ENCODE measurements at places on chromosomes 6 and 20.

GRCh38 chr20:55964790-55965189 is 40.5 kb downstream of the CBLN4 start:
- no peaks in the 10 kb centered on the region for H3K4me1 ChIP-seq
- no peaks in the 10 kb centered on the region for H3K36me3 ChIP-seq
- no peaks in the 10 kb centered on the region for H3K27me3 ChIP-seq
- no peak for DNase-seq

DNA sequence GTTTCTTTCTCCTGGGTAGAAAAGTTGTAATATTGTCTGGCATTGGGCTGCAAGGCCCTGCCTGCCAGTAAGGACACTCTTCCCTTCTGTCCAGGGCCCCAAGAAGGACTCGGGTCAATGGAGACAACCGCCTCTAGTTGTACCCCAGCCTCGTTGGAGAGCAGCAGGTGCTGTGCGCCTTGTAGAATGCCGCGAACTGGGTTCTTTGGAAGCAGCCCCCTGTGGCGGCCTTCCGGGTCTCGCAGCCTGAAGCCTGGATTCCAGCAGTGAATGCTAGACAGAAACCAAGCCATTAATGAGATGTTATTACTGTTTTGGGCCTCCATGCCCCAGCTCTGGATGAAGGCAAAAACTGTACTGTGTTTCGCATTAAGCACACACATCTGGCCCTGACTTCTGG is 37.0 kb downstream of the PLCG1 start:
- H3K27me3 ChIP-seq: no peaks in the 10 kb centered on the region
- H3K27ac ChIP-seq: peak overlapping the region; percentile 83
- peaks cover 51% of the 10 kb centered on the region for H3K36me3 ChIP-seq
- H3K4me1 ChIP-seq: no peaks in the 10 kb centered on the region
- no peak for DNase-seq

DNA sequence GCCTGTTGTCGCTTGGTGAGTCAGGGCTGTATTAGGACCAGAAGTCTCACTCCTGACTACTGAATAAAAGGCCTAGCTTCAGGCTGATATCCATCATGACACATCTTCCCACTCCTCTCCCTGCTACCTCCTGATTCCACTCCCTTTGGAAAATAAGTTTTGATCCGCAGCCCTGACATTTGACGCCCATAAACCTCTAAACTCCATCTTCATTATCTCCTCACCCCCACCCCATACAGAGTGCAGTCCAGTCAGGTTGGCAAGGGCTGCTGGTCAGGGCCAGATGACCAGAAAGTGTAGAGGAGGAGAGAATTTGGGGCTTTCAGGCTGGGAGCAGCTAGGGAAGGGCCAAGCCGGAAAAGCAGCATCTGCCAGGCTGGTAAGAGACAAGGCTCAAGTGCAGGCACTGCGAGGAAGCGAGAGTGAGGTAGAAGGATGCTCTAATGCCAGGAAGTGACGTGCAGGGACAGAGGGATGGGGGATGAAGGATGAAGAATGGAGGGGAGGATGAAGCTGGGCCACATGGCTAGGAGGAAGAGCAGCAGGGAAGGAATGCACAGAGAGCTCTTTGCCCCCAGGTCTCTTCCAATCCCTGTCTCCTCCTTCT is 1.2 kb downstream of the GGT7 start:
- H3K27ac ChIP-seq: peak overlapping the region; percentile 79
- peaks cover 36% of the 10 kb centered on the region for H3K4me1 ChIP-seq
- DNase-seq: no peak
- H3K27me3 ChIP-seq: no peaks in the 10 kb centered on the region

DNA sequence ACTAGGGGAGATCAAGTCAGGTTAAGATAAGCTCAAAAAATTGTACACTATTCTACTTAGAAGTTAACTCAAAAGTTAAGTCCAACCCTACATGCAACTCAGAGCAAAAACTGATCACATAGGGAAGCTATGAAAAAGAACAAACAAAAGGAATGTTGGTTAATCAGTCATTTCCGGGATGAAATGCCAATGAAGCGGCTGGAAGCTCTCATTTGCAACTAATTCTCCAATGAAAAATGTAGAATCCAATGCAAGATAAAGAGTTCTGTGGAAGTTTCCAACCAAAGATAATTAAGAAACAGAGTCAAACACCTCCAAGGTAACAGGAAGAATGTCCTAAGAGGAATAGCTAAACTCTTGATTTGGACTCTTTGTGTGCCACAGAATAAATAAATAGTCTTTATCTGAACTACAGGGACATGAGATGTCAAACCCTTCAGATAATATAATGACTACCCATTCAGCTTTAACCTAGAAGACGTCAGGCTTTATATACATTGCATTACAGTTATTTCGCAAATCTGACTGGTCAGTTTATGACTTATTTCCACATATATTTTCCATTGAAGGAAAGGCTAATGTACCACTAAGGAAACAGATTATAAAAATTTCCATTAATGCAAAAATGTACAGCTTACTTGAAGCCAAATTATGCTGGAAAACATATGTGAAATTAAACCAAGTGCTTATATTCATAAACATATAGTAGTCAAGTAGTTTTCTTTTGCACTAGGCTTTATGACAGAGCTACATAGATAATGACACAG is 48.0 kb upstream of the DST start:
- H3K36me3 ChIP-seq: no peaks in the 10 kb centered on the region
- H3K27ac ChIP-seq: peak overlapping the region; percentile 81
- H3K4me3 ChIP-seq: peak overlapping the region; percentile 45
- no peak for DNase-seq
- H3K4me1 ChIP-seq: peaks cover 85% of the 10 kb centered on the region
- H3K27me3 ChIP-seq: no peaks in the 10 kb centered on the region

All from sigmoid colon (tissue), 7 donors.